ENCODE measurements at places on chromosomes 5 and 9.

- DNase-seq = no peak
These were observed 361.9 kb downstream of the MAT2B start for GRCh38 chr5:163867324-163867723.

DNA sequence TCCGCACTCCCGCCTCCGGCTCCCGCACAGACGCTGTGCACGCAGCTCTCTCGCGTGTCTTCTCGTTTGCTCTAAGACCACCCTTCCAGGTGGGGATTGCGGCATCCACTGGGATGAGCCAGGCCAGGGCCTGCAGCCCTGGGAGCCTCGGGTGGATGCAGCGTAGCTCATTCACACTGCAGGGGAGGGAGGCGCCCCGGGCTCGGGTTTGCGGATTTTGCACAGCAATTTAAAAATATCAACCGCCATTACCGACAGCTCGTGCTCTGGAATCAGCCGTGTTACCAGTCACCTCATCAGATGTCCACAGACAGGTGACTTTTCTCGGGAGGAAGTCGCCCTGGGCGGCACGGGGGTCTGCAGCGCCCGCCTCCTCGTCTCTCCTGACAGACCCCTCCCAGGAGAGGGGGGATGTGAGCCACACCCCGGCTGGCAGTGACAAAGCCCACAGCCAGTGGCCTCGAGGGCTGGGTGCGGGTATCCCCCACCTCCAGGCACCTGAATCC is 20.8 kb upstream of the SLC6A3 start:
- no peak for DNase-seq

DNA sequence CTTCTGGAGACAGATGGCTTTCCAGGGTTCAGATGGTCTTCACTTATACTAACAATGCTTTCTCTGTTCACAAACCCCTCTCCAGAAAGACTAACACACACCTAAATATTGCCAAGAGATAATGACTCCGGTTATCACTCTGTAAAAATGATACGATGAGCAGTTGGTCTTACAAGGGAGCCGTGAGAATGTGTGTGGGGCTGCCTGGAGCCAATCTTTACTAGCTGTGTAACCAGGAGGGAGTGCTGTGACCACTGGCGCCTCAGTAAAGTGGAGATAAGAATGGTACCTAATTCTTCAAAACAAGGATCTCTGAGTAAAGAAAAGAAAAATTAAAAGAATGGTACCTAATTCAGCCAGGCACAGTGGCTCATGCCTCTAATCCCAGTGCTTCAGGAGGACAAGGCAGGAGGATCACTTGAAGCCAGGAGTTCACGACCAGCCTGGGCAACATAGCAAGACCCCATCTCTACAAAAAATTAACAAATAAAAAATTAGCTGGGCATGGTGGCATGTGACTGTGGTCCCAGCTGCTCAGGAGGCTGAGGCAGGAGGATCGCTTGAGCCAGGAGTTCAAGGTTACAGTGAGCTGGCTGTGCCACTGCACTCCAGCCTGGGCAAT is 39.9 kb upstream of the IL17B start:
- no peak for DNase-seq

DNA sequence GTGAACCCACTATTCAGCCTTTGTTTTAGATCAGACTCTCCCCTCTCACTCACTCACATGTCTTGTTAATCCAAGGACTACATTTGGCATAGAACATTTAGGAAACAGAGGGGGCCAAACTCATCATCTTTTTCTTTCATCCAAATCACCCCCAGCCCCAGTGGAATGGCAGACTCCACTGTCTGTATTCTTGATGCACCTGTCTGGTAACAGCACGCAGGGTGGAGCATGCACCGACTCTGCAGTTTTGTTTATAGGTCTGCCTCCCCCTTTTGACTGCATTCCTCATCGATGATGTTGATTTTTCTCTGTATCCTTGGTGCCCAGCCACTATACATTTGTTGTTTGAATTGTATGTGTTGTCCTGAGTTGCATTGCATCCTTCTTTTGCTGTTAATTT is 66.0 kb downstream of the ANGPTL2 start:
- no peak for DNase-seq

GRCh38 chr5:95808686-95809413 is 13.7 kb downstream of the GLRX start:
- peak; percentile 96 for DNase-seq

- no peak for DNase-seq
These were observed 3.4 kb downstream of the SMIM3 start for GRCh38 chr5:150781706-150782614.

- DNase-seq = no peak
These were observed 11.3 kb downstream of the OXCT1 start for GRCh38 chr5:41858890-41859289.

- no peak for DNase-seq
These were observed 62.9 kb downstream of the SLC28A3 start for GRCh38 chr9:84277646-84278045.

DNA sequence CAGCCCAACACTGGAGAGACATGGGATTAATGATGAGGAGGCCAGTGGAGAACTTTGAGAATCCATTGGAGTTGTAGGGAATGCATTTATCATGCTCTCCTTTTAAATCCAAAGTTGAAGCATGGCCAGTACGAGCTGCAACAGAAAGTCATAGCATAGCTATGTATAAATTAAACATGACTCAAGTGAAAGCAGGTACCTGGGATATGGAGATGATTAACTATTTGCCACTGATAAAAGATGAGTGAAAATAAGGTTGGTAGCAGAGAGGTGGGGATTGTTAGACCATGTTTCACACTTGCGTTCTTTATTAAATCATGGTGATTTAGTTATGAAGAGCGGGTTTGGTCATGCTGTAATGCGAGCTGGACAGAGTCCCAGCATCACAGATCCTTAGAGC is 189.6 kb downstream of the ARHGEF28 start:
- no peak for DNase-seq

- DNase-seq = no peak
These were observed 17.1 kb upstream of the SLC6A3 start for GRCh38 chr5:1462358-1462757.

DNA sequence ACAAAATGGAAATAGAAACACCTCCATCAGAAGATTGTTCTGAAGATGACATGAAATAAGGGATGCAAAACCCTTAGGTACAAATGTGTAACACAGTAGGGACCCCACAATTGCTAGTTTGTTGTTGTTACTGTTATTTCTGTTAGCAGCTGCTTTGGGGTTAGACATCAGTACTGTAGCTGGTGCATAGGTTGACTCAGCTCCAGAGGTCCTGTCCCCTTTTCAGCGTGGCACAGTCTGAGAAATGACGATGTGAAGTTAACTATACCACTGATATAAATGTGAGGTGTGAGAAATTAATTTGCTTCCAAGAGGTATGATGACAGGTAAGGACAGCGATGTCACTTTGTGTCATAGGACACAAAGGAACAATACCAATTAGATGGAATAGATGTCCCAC is 384.6 kb upstream of the KLF4 start:
- DNase-seq = no peak

- no peak for DNase-seq
These were observed 44.7 kb upstream of the TMEM215 start for GRCh38 chr9:32738501-32739172.

DNA sequence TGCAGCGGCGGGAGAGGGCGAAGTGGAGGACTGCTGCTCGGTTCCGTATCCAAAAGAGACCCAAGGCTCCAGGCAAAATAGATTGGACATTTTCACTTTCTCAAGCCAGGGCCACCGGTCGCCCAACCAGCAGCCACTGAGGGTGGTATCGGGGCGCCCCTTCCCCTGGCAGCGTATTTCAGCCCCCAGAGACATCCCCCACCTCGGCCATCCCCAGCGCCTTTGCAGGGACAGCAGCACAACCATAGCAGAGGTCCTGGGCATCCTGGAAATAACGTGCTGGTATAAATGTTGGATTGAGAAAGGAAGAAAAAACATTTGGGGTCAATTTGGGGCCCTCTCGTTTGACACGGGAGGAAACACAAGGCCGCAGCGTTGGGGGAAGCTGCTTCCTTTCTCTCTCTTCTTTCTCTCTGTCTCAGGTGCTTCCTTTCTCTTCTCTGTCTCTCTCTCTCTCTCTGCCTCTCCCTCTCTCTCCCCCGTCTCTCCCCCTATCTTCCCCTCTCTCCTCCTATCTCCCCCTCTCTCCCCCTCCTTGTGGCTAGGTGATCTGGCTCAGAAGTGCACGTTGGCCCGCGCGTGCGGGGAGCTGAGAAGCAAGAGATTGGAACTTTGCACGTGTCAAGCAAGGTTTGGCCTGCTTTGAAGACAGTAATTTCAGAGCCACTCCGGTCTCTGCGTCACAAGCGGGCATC is 624 bp upstream of the RETREG1 start:
- no peak for DNase-seq

- DNase-seq = no peak
These were observed 211.9 kb downstream of the MEF2C start for GRCh38 chr5:88671106-88671504.

DNA sequence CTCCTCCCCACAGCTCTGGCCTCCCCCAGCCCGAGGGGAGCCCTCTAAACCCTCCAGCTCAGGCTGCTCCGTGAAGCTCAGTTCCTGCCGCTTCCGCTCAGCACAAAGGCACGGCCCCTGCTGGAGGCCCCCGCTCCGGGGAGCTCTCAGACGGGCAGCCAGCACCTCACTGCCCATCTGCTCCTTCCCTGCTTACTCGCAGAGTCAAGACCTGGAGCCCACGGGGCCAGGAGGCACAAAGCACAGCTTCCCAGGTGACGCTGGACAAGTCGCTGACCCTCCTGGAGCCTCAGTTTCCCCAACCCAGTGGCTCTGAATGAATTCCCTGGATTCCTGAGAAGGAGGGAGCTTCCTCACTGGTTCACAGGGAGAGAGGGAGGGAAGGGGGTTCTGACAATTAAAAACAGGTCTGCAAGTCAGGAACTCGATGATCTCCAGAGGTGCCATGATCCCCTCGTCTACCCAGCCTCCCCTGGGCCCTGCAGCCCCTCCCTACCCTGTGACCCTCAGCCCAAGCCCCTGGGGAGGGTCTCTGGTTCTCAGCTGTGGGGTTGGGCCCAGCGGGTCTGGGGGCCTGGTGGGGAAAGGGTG is 36.2 kb downstream of the VAV2 start:
- DNase-seq = no peak

DNA sequence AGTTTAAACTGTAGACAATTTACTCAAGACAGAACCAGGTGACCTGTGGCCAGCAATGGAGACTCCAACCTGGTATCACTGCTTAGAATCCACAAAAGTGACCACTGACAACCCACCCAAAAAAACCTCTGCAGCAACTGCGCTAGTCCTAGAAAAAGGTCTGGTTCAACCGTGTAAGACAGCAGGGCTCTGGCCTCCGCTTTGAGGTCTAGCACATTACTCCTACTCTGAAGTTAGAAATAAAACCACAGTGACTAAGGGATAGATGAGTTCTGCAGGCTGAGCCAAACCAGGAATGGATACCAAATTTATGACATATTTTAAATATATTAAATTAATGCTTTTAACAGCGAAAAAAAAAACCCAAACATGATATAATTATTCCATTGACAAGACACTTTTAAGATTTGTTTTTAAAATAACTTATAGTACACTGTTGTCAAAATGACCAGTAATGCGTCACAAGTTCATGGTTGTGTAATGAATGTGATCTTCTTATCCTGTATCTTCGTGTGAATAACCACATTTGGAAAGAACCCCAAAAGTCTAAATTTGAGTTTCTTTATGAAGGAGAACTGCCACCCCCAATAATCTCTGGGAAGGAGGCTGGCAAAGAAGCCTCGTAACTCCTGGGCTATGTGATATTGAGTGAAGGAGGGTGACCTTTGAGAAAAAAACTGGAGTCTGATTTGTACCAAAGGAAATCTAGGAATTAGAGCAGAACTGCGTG is 101.9 kb upstream of the SLC44A1 start:
- peak; percentile 74 for DNase-seq

- no peak for DNase-seq
These were observed 36.7 kb upstream of the SLC36A2 start for GRCh38 chr5:151384106-151384505.

- DNase-seq = no peak
These were observed 17.0 kb upstream of the MVB12B start for GRCh38 chr9:126309427-126310189.

GRCh38 chr5:132265336-132266030 is 8.0 kb downstream of the PDLIM4 start:
- peak; percentile 50 for DNase-seq

- DNase-seq = no peak
These were observed 219.0 kb downstream of the PAX5 start for GRCh38 chr9:36815023-36815422.

DNA sequence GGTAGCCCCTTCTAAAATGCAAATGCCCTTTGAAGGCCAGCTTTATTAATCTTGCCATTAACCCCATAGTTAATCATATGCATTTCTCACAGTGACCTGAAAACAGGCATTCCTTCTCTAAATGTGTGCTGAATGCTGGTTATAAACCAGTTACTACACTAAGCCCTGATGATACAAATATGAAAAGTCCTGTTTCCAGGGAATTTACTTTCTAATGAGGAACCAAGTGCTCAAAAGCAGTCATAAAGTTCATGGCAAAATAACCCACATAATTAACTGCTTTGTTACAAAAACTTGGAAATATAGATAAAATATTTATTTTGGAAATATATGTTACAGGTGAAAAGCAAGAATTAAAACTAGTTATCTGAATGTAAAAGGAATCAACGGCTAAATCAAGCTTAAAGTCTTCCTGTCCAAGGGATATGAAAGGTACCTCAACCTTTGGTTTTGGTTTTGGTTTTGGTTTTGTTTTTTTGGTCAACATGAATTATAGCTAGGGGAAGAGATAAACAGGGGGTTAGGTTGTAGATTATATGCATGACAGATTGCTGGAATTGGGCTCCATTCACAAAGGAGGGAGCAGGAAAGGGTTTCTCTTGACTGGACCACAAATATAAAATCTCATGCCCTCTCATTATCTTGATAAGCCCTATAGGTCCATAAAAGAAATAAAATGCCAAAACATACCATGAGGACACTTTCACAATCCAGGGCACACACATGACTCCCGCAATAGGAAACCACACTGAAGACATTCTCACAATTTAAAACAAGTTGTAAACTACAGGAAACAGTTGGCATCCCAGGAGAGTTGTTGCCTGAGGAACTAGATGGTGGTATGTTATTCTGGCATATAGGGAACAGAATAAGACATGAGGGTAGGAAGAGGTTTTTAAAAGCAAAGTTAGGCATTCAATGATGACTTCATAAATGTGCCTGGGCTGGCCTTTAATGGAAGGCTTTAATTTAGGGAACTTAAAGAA is 46.7 kb upstream of the MACIR start:
- DNase-seq = peak; percentile 47

DNA sequence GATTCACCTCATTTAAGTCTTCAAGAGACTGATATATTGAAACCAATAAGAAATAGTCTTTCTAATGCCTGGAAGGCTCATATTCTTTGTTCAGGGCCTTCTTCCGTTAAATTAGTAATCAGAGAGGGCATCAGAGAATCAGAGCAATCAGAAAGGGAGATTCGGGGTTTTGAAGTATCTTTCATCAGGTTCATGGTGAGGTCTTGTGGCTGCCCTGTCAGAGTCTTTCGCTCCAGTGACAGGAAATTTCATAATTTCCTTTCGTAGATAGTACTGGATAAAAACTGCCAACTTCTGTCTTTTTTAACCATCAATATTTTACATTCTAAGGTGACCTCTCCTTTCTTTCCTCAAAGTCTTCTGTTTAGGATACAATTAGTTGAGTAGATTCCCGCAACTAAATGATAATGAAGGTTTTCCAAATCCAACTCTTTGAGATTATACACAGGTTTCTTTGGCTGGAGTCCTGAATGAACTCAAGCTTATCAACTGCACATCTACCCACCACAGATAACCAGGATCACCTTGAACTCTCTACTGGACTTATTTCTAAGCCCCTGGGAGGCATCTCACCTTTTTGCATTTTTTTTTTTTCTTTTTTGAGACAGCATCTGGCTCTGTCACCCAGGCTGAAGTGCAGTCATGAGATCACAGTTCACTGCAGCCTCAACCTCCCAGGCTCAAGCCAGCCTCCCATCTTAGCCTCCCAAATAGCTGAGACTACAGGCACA is 5.5 kb downstream of the IL31RA start:
- peak; percentile 67 for DNase-seq

GRCh38 chr9:708551-709432 is 132.7 kb upstream of the DMRT1 start:
- DNase-seq = no peak
